Lung (tissue), 17 donors: ENCODE measurements at places on chromosomes 6 and 20. TPM values are rescaled to one million over a fixed set of nuclear protein-coding genes. Genes with fewer than 3 reads are reported as not detected.

Gene OPRM1
- polyA plus RNA-seq = not detected

Gene SH3BGRL2
- 8.3 TPM for polyA plus RNA-seq

Gene RCAN2
- polyA plus RNA-seq = 4.9 TPM

Gene CD24
- 44.9 TPM for polyA plus RNA-seq

Gene KIF25
- 0.61 TPM for polyA plus RNA-seq
